OCI-M1 (cell line): ENCODE measurements at places on chromosomes 5 and 9.

GRCh38 chr5:142233083-142234032 lies 91.5 kb downstream of the SPRY4 start:
- no peak for DNase-seq

DNA sequence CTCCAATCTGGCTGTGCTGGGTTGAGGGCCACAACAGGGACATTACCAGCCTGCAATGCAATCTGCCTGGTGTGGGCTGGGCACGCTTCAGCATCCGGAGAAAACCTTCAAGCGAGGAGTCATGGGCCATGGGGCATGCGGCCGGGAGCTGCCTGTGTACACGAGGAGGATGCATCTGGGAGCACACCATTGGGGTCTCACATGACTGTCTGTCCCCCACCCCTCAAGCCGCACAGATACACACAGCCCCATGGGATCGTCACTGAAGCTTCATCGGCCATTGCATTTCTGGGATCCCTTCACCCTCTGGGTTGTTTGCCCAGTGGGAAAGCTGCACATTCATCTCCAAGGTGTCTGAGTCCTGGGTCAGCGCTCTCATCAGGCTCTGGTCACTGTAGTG lies 9.9 kb downstream of the LCN1 start:
- DNase-seq = no peak

- no peak for DNase-seq
These were observed 19.6 kb downstream of the MFAP3 start for GRCh38 chr5:154058055-154059038.

- no peak for DNase-seq
These were observed 6.1 kb downstream of the TNFSF8 start for GRCh38 chr9:114924327-114924726.

- no peak for DNase-seq
These were observed 166.4 kb downstream of the PRELID2 start for GRCh38 chr5:145668714-145669113.

DNA sequence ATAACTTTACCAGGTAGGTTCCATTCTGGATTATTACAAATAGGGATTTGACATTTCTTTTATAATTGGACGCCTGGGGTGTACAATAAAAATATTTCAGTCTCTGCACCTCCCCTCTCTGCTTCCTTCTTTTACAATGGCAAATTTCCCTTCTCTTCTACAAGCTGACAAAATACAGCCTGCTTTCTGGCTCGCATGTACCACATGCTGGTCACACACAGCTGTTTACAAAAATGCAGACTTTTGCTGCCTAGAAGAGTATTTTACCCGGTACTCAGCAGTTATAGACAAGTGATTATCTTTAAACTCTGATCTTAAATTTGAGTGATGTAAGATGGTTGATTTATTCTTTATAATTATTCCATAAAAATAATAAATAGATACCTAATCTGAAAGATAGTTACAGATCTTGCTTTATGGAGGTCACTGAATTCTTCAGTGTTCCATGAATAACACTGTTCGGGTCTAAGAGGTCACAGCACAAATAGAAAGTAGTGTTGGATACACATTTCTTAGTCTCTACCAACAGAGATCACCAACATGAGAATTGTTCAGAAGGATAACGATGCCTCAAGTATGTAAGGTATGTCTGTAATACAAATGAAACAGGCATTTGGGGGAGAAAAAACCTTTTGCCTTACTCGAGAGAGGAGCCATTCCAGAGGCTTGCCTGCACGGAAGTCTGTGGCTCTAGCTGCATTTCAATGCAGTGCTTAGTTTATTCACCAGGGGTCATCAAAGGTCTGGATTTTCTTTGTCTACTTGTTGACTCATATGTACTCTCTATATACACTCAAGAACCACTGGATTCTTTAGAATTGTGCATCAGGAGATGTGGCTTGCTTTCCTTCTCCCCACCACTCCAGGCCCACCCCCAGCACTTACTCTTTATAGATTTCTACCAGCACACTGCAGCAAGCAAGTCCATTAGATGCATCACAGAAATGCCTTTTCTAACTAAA lies 206.6 kb upstream of the RFX3 start:
- DNase-seq = peak; percentile 100

- peak; percentile 98 for DNase-seq
These were observed 55.2 kb upstream of the NEK6 start for GRCh38 chr9:124202447-124202971.

- DNase-seq = peak; percentile 41
These were observed 1.9 kb upstream of the PURA start for GRCh38 chr5:140111859-140112551.

- no peak for DNase-seq
These were observed 134.0 kb upstream of the ZNF366 start for GRCh38 chr5:72641164-72641563.

DNA sequence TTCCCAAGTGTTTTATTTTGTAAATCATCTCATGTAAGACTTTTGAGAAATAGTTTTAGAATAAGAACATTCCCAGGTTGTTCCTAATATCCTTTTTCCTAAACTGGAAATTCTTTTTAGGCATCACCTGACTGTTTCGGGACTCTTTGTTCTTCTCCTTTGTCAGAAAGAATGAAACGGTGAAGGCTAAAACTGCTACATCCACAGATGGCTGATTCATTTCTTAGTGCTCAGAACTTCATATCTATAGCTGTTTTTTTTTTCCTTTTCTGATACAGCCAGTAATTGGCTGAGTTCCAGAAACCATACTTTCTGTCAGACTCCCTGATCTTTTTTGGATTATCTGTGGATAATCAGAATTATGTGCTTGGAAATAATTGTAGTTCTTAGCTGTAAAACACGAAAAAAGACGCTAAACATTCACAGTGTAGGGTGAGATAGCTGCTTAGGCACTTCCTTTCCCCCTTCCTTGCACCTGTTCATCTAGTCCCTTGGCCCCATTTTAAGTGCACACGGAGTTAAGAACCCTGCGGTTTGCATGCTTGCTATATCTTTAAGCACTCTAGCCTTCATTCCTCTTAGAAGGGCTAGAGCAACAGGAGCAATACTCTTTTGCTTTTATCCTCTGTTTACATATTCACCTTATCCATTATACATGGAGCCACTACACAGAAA lies 283.9 kb downstream of the PJA2 start:
- DNase-seq = peak; percentile 53

- peak; percentile 54 for DNase-seq
These were observed 28.9 kb downstream of the PLAC8L1 start for GRCh38 chr5:146076455-146076854.

DNA sequence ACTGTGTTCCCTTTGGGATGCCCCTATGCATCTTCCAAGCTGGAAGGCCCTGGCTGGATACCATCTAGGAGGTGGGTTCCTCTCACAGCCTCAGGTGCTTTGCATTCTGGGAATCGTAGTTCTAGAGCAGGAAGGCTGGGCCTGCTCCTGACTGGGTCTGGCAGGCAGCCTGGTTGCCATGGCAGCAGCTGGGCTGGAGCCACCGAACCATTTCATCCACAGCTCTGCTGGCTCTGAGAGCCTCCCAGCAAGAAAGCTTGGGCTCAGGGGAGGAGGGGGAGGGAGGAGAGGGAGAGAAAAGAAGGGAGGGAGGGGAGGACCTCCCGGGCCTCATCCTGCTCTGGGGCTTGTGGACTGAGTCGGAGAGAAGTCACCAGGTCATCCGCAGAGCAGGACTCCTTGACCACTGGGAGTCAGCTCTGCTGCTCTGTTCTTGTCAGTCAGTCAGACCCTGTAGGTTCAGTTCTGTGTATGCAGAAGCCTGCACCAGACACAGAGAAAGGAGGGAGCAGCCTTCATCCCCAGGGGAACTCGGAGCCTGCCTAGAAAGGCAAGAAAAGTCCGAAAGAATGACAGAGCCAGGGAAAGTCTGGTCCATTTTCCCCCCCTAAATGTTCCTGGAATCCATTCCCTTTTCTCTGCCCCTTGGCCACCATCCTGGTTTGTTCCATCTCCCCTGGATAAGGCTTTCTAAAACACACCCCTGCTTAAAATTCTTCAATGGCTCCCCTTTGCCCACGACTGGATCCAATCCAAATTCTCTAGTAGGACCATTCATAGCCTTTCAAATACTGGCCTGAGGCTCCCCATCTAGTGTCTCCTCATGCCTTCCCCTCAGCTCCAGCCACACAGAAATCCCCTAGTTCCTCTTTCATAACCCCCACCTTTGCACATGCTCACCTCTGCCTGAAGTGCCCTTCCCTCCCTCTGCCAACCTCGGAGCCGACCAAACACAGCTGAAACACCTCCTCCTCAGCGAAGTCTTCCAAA lies 65.4 kb upstream of the ARAP3 start:
- DNase-seq = no peak

- no peak for DNase-seq
These were observed 398.4 kb downstream of the MED10 start for GRCh38 chr5:5979761-5980537.

DNA sequence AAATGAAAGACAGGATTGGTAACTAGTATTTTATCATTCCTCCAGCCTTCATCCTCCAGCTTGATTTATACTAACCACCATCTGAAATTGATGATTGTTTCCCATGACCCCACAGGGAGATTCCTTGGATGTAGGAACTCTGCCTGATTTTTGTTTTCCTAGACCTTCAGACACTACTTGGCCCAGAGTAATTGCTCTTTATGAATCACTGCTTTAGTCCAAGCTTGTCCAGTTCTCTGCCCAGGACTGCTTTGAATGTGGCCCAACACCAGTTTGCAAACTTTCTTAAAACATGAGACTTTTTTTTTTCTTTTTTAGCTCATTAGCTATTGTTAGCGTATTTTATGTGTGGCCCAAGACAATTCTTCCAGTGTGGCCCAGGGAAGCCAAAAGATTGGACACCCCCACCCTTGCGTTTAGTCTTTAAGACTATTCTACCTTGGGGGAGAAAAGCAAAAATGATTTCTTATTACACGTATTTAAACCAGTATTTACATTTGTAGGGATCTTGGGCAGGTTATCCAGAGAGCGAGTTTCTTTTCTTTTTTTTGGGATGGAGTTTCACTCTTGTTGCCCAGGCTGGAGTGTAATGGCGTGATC lies 18.4 kb downstream of the BASP1 start:
- DNase-seq = no peak

- peak; percentile 87 for DNase-seq
These were observed 6.7 kb upstream of the TMEM141 start for GRCh38 chr9:136784249-136784996.

DNA sequence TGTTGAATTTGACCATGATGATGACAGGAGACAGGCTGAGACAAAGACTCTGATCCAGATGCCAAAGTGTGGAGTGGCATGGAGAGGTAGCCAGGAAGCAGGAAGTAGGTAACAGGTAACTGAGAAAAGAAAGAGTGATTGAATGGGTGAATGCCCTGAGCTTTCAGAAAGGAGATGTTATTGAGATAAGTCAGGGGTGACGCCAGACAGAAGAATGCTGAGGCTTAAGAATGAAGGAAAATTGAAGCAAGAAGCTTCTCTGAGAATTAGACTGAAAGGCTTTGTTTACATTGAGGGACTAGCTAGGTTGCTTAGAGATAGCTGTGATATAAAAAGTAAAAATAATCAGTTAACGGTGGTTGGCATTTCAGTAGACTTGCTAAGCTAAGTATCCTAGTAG lies 165.7 kb downstream of the PSAT1 start:
- DNase-seq = no peak

GRCh38 chr5:11898-12297 lies 80.1 kb upstream of the PLEKHG4B start:
- DNase-seq = no peak

DNA sequence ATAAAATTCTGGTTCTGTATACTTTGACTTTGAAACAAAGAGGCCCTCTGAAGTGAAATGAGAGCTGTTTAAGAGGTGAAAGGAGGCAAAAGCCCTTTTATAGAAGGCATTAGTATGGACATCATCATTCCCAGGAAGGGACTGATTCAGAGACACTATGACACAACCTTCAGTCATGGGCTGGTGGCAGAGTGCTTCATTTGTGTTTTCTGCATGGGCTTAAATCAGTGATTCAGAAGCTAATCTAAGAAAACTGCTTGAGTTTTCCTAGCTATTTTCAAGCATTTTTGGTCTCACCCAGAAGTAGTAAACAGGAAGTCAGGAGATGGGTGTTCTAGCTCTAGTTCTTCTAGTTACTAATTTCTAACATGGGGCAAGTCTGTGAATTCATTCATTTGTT lies 288.9 kb downstream of the TRPM3 start:
- DNase-seq = no peak

GRCh38 chr5:172009536-172010270 lies 3.3 kb upstream of the FBXW11 start:
- no peak for DNase-seq

DNA sequence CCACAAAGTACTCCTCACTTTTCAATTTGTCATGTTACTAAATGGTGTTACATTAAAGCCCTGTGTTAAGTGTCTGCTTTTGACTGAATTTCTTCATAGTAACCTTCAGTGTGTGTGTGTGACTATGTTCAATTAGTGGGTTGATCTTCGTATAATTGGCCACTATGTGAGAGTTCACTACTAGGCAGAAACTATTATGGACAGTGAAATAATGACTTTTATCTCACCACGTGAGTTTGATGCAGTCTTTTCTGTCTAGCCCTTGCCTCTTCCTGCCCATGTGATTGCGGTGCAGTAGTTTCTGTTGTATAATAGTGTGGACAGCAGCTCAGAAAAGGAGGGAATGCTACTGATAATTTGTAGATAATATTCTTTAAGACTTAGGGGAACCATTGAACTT lies 1.8 kb upstream of the MAML1 start:
- DNase-seq = peak; percentile 55

GRCh38 chr9:36625006-36625615 lies 52.4 kb downstream of the MELK start:
- no peak for DNase-seq

GRCh38 chr9:121997791-121998190 lies 95.3 kb downstream of the TTLL11 start:
- no peak for DNase-seq

DNA sequence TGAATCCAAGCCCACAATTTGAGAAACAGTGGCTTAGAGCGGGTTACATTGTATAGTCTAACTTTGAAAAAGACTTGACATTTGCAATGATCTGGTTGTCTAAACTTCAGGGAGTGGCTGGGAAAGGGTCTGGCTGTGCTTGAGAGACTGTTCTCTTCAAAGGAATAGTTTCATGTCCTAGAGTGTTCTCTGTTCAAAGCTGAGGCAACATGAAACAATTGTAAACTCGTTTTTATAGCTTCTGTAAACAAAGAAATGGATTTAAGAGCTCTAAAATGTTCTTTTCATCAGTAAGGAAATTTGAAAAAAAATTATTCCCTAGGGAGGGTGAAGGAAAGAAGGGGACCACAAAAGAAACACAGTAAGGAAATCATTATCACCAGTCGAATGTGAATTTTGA lies 41.6 kb downstream of the FOCAD start:
- DNase-seq = no peak

- DNase-seq = no peak
These were observed 67.5 kb downstream of the RXRA start for GRCh38 chr9:134393582-134394280.

- DNase-seq = peak; percentile 29
These were observed 80.1 kb downstream of the TRPC7 start for GRCh38 chr5:136285096-136285855.

DNA sequence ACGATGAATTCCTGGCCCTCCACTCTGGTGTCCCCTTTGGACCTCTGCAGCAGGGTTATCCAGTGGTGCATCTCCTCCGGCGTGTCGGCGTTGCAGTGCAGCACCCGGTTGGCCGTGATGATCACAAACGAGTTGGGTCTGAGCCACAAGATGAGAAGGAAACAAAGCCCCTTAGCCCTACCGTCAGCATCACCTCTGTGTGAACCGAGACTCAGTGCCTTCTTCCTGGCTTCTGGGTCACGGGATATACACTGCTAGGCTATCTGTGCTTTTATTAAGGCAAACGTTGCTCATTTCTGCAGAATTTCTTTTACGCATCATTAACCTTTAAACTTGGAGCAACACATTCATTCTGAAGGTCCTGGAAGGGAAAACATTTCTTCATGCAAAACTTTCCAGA lies 65.1 kb upstream of the RETREG1 start:
- DNase-seq = no peak
